ENCODE measurements at places on chromosomes 3 and 15.

DNA sequence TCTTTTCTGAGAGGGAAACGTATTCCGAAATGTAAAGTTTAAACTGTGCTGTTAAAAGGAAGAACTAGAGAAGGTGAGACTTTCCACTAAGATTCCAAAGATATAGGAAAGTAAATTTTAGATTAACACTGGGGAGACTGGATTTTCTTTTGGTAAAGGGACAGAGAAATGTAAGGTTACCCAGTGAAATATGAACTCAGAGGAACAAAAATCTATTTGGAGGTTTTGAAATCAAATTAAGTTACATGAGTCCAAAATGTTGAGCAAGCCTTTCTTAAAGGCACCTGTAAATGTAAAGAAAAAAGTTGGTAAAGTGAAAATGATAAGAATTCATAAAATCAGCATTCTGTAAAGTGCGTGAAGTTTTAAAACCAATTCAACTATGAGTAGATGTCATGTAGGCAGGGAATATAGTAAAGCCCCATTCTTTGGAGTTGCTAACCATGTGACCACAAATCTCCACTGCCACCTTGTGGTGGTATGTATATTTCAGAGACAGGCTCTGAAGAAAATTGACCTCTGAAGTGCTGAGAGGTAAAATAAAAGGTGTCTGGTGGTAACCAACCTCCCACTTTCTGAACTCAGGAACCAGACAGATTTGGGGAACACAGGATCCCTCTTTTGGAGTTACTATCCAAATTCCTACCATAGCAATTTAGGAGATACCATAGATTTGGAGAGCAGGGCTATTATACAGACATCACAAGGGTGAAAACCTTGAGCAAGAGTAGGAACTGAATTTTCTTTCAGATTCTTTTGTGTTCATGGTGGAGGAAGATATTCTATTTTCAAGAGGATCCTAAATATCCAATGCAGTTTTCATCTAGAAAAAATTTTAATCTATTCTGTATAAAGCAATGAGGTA, 215.3 kb downstream of the ROBO2 start:
- DNase-seq: no peak

DNA sequence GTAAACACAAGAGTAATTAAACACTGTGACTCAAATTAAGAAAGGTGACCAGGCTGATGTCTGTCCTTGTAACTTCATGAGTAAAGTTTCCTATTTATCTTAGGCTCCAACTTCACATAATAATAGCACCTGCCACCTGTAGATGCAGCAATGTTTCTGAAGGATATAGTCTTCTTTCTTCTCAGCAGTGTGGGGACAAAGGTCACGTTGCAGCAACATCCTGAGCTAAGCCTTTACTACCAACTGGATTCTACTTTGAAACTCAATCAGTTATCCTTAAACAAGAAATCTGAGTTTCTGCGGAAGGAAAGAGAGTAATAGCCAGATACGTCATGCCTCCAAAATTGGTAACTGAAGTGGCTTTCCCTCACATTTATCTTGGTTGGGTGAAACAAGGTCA, 253.1 kb downstream of the RBMS3 start:
- no peak for DNase-seq

DNA sequence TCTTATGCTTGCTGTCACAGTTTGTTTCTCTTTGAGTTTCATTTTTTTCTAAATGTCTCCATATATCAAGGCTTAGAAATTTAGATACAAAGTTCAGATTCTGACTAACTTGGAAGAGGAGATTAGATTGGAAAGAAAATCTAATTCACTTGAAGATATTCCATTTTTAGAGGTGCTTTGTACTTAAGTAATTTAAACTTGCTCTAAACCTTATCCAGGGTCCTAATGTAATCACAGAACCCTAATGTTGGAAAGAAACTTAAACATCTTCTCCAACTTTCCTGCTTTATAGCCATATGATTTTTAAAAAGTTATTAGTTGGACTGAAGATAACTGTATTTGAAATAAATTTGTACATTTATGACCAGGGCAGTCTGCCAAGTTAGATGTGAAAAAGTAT, 81.1 kb upstream of the ARHGEF3 start:
- DNase-seq: no peak

DNA sequence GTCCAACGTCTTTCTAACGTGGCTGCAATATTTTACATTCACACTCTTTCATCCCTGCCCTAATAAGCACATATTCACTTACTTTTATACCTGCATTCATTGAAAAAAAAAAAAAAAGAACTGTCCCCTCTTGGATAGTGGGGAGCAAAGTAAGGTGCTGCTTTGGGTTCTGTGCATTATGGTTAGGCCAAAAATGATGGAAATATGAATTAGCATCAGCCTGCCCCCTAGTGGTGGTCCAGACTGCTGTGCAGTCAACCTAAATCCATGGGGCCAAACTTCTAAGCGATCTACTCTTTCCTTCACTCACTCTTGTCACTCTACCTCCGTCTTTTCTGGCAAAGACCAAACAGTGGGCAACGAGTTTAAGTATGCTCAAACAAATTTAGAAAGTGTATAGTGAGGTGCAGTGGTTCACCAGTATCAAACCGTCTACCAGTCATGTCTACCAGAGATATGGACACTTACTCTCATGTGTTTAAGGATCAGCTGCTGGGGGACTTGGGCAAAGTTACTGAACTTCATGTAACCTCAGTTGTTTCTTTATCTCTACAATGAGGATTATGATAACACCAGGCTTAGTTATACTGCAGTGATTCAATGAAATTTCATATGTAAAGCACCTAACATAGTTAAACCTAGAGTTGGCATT, 61.5 kb upstream of the GRM7 start:
- peak; percentile 17 for DNase-seq

DNA sequence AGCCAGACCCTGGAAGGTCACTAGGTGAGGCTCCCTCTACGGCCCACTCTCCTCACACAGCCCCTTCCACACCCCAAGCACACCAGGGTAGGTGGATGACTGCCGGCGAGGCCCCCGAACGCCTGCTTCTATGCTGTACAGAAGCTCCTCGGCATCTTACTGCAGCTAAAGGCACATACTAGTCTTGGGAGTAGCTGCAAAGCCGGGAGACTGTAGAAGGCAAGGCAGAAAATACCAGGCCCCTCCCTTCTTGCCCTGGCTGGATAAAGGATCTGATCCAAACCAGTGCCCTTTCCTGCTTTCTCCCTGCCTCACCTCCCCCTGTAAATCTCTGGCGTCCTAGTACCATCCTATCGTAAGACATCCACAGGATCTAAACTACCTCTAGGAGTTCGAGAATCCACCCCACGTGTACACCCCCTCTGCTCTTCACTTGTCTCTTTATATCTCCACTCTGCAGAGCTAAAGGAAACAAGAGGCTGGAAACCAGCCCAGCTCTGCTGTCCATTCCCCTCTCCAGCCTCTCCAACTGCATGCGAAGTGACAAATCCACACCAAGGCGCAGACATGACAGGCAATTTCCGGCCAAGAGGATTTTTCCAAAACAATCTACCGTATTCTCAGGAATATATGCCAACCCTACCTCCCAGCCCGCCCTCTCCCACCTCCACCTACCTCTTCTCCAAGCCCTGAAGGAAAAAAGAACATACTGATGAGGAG, 11.8 kb downstream of the TNK2 start:
- DNase-seq: peak; percentile 53

DNA sequence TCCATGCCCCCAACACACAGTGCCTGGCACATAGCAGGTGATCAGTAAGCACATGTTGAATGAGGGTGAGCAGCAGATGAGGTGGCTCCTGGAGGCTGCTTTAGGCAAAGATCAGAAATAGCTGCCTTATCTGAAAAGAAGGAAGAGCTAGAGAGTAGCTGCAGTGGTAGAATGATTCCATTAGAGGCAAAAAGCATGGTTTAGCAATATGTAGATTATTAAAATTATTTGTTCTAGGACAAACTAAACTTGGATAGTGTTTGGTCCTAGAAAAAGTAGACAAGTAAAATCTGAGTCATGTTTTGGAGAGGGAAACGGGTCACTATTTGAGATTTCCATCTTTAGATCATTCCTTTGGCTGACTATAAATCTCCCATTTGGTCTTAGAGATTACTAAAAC, 32.1 kb downstream of the KIF7 start:
- DNase-seq: no peak

GRCh38 chr3:3196148-3196861, 16.8 kb upstream of the CRBN start:
- DNase-seq: no peak

DNA sequence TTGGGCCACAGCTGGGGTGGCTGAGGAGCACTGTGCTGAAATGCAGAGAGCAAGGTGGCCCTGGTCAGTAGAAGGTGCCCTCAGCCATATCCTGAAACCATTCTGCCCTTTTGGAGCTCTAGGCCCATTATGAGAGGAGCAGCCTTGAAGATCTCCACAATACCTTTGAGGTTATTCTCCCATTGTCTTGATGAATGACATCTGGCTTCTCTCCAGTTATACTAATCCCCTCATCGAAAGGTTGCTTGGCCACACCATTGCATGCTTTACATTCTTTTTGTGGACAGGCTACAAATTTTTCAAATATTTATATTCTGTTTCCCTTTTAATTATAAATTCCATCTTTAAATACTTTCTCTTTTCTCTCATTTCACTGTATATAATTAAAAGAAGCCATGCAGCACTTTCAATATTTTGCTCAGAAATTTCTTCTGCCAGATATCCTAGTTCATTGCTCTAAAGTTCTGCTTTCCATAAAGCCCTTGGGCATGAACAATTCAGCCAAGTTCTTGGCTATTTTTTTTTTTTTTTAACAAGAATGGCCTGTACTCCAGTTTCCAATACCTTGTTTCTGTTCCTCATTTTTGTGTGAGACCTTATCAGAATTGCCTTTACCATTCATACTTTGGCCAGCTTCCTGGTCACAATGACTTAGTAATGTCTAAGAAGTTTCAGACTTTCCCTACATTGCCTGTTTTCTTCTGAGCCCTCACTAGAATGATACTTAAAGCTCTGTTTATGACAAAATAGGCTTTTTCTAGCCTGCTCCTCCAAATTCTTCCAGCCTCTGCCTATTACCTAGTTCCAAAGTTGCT, 138.9 kb upstream of the SGO1 start:
- DNase-seq: no peak

GRCh38 chr3:38224357-38224756, 41.3 kb upstream of the SLC22A13 start:
- DNase-seq: no peak

DNA sequence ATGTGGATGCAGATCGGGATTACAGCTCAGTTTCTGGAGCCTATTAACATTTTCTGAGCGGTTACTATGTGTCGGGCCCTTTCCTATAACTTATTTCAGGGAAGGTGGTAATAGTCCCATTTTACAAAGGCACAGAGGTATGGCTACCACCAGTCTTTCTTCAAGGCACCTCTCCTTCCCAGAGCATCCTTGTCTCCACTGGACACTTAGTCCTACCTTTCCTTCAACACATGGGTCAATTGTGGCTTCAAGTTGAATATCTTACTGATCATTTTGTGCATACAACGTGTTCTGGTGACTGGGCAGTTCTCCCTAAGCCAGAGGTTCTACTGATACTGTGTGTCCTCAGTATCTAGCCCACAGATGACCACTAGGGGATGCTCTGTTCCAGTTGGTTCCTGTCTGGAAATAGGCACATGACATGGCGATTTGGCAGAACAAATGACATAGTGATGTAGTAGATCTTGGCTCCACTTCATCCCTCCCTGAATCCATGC, 60.7 kb upstream of the CMTM8 start:
- DNase-seq: no peak

- DNase-seq: no peak
Measured at GRCh38 chr15:36370051-36370730, 209.2 kb upstream of the CDIN1 start.

DNA sequence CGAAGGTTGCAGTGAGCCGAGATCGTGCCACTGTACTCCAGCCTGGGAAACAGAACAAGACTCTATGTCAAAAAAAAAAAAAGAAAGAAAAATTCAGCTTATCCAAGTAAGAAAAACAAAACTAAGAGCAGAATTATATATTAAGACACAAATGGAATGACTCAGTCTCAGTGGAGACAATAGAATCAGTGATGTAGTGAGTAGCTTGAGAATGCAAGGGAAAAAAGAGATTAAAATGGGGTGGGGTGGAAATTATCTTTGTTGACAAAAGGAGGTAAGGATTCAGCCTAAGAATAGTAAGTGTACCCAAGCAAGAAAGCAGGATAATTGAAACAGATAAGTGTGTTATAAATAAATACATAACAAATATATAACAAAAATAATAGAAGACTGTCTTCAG, 70.7 kb downstream of the BLM start:
- DNase-seq: no peak

- DNase-seq: no peak
Measured at GRCh38 chr15:88125576-88125975, 131.0 kb downstream of the NTRK3 start.

- DNase-seq: no peak
Measured at GRCh38 chr3:42635111-42635510, 18.4 kb upstream of the ZBTB47 start.

GRCh38 chr3:122077293-122078234, 22.4 kb downstream of the CD86 start:
- DNase-seq: no peak

GRCh38 chr3:153976891-153977554, 144.2 kb upstream of the ARHGEF26 start:
- no peak for DNase-seq

- no peak for DNase-seq
Measured at GRCh38 chr3:40645883-40646282, 121.1 kb downstream of the ZNF621 start.

DNA sequence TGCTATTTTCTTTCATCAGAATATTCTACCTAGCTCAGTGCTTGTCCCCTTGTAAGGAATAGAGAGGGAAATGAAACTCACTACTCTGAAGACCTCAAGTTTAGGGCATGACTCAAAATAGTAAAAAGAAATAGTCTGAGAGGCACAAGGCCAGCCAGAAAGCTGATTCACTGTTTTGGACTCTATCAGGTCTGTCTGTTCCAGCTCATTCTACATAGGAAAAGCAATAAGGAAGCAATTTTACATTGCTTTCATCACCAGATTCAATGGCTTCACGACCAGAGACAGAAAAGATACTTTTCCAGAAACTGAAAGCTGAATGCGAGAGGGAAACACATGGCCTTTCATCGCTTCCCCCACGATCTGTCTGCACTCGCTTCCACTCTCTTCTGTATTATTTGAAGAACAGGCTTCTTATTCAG, 276.0 kb downstream of the GBE1 start:
- DNase-seq: no peak

- DNase-seq: peak; percentile 90
Measured at GRCh38 chr3:167814441-167814951, 79.0 kb downstream of the SERPINI1 start.

- DNase-seq: no peak
Measured at GRCh38 chr15:42710662-42711061, 26.3 kb downstream of the CDAN1 start.

GRCh38 chr15:39181056-39181747, 399.7 kb upstream of the THBS1 start:
- DNase-seq: no peak

DNA sequence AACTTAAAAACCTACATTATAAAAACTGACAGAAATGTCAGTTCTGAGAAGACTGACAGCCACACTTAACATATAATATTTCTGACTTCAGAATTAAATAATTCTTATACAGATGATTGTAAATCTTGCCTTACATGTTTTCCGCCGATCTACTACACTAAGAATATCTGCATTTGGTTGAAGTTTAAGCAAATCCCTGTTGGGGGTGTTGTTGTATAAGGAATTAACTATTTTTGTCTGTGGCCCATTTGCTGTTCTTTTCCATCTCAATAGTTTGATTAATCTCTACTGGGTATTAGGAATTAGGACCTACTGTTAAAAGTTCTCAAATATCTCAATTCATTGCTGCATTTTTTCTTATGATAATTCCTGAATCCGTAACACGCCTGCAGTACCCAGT, 838.3 kb upstream of the ROBO1 start:
- DNase-seq: no peak

Data from posterior cingulate gyrus (tissue), 11 donors.